ENCODE measurements at places on chromosomes 2 and 18.

DNA sequence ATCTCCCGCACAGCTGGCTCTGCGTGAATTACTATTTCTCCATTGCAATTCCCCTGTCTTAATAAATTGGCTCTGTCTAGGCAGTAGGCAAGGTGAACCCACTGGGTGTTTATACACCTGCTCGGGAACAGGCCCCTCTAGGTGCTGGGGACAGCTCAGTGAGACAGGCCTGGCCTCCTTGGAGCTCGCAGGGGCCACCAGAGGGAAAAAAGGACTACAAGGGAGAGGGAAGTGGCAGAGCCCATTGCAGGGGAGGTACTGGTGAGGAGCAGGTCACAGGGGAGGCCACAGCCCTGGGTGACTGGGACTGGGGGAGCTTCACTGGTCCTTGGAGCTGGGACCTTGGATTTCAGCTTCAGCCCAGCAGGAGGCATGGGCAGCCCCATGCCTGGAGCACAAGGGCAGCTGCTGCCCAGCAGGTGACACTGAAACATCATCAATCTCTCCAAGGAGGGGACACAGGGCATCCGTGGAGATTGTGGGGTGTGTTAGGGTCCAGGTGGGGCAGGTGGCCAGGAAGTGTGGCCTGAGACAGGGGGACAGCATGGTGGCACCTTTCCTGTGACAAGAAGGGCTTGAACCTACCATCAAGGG is 31.2 kb downstream of the NGEF start:
- DNase-seq, result no peak

DNA sequence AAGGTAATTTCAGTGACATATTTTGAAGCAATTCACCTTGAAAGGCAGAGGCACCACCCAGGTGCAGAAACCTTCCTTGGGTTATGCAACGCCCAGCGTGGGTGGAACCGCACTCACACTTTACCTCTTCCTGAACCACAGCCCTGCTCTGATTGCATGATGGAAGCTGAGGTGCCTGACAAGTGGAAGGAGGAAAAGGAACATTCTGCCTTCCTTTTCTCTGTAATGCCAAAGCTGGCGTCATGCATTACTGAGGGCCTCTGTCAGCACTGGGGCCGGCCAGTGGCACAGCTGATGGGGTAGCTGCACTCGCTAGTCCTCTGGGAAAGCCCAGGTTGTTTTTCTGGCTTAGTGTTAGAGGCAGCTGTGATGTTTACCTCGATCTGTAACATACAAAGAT is 266.5 kb downstream of the NEDD4L start:
- peak; percentile 23 for DNase-seq

DNA sequence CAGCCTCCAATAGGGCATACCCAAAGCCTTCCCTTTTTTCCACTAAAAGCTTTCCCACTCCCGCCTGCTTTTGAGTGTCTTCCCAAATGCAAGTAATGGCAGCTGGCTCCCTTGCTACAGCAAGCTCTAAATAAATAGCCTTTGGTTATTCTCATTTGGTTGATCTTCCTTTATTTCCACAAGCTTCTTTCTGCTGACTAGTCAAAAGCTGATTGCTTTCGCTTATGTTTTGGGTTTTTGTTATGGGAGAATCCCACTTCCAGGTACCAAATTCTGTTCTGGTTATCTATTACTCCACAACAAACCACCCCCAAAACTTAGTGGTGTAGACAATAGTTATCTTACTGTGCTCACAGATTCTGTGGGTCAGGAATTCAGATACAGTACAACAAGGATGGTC is 22.3 kb downstream of the SP5 start:
- no peak for DNase-seq

DNA sequence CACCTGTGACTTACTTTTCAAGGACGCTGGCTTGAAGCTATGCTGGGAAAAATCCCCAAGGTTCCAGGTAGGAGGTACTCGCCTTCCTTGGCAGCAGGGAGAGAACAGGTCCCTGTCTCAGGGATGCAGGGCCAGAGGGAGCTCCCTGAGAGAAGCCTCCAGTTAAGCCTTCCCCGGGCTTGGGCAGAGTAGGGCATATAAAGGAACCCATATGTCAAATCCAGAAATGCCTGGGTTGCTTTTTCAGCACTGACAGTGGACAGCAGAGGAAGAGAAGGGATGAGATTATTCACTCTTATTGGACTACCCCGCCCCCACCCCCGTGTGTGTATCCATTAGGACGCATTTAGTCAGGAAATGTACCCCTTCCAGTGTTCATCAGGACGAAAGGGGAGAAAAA is 89.3 kb upstream of the TEX51 start:
- no peak for DNase-seq

DNA sequence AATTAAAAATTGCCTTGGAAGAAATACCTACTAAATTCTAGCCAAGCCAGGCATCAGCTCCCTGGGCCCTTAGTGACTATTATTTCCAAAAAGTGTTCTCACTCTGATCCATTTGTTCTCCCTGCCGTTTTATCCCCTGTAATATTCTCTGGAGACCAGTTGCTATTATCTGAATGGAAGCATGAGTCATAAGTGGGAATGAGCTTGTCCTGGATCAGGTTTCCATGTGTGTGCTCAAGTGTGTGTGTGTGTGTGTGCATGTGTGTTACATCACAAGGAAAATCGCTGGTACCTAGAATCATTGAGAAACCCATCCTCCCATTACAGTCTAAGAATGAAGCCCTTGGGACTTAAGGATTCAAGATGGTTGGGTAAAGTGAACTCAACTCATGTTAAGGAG is 130.3 kb upstream of the CXCR4 start:
- DNase-seq, result no peak

DNA sequence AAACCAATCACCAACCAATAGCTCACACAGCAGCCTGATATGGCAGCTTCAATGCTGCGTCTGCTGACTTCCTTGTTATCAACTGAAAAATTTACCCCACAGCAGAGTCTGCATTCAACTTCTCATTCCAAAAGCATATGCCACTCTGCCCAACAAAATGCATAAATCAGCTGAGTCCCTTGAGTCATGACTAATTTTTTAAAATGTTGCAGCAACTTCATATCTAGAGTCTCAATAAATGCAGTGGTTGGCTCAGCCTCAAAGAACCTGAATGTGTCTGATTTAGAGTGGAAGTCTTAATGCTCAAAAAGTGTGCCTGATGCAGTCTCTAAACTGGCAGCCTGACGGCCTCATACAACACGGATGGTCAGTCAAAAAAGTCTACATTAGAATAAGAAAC is 46.5 kb downstream of the FARSB start:
- no peak for DNase-seq

DNA sequence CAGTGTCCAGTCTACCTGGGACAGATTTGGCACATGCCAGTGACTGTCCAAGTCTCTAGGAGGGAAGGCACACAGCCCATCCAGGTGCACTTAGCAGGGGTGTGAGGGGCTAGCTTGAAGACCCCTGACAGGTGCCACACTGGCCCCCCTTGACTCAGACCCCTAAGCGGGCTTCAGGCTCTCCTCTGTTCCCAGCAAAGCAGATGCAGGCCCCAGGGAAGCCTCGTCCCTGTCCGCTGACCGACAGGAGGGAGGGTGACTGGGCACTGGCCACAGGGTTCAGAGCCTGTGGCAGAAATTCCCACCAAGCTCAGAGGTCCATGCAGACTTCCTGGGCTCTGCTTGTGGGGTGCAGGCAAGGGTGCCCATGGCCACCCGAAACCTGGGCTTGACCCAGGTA is 239.8 kb upstream of the MYT1L start:
- no peak for DNase-seq

GRCh38 chr2:78120275-78120674 is 598.1 kb upstream of the LRRTM4 start:
- DNase-seq, result no peak

GRCh38 chr2:25098056-25098455 is 56.2 kb downstream of the EFR3B start:
- DNase-seq, result no peak

DNA sequence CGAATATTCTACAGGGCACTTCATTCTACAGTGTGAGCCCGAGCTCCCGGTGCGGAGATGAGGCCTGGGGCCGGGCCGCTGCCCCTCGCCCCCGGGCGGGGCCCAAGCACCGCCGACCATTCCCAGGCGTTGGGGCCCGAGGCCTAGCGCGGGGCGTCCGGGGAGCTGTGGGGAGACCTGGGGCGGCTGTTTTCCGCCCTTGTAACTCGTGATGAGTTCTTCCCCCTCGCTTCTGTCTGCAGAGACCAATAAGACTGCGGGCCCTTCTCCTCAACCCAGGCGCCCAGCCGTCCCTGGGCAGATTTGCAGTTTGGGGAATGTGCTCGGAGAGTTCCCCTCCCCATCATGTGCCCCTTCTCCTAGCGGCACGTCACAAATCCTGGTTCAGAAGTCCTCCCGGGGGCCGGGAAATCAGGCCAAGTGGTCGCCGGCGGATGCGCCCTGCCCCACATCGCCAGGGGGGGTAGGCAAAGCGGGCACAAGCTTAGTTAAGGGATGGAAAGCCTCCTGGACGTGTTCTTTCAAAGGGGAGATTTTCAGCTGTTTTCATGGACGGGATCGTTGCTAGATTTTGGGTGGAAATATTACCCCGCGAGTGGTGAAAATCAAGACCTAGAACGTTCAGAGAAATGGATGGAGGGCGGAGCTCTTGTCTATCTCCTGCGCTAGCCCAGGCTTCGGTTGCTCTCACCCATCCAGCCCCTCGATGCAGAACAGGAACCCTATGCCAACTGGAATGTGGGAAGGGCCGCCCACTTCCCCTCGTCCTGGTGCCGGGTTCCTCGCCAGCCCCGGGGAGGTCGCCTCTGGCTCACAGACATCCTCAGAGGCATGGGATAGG is 18.8 kb upstream of the HAAO start:
- no peak for DNase-seq

GRCh38 chr2:174632841-174633622 is 35.4 kb upstream of the WIPF1 start:
- peak; percentile 41 for DNase-seq

DNA sequence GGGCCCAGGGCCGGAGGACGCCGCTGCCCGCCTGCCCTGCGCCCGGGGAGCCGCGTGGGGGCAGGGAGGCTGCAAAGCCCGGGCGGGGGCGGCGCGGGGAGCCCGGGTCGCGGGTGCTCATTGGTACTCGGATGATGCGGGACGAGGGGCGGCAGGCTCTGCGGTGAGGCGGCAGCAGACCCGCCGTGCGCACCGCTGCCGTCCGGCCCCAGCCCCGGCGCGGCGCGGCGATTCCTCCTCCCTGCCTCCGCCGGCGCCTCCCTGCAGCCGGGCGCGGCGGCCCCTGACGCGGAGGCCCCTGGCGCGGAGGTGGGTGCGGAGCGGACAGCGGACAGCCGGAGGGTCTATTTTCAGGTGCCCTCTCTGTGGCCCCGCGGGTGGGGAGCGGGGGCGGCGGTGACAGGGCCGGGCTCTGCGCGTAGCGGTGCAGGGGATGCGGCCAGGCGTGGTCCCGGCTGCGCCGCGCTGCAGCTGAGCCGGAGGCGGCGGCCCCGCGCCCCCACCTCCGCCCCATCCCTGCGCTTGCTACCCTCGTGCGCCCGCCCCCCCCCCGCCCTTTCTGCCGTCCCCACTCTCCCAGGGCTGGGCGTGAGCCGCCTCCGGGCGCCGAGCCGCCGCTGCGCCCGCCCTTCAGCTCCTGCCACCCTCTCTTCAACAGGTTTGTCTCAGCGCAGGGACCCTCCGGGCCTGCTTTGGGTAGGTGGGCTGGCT is 640 bp downstream of the SPTBN1 start:
- DNase-seq, result no peak

- peak; percentile 49 for DNase-seq
These were observed 83.7 kb upstream of the UBXN4 start for GRCh38 chr2:135657806-135658582.

GRCh38 chr18:77207540-77207939 is 42.1 kb upstream of the GALR1 start:
- peak; percentile 80 for DNase-seq

DNA sequence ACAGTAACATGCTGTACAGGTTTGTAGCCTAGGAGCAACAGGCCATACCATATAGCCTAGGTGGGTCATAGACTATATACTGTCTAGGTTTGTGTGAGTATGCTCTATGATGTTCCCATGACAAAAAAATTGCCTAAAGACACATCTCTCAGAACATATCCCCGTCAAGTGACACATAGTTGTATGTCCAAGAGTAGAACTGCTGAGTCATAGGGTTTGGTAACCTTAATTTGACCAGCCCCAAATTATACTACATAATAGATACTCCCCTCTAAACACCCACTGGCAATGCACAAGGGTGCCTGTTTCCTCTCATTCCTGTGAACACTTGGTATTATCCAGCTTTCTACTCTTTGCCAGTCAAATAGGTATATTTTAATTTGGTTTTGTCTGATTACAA is 161.6 kb downstream of the LCLAT1 start:
- DNase-seq, result no peak

GRCh38 chr2:185456517-185456916 is 282.1 kb upstream of the FSIP2 start:
- no peak for DNase-seq

DNA sequence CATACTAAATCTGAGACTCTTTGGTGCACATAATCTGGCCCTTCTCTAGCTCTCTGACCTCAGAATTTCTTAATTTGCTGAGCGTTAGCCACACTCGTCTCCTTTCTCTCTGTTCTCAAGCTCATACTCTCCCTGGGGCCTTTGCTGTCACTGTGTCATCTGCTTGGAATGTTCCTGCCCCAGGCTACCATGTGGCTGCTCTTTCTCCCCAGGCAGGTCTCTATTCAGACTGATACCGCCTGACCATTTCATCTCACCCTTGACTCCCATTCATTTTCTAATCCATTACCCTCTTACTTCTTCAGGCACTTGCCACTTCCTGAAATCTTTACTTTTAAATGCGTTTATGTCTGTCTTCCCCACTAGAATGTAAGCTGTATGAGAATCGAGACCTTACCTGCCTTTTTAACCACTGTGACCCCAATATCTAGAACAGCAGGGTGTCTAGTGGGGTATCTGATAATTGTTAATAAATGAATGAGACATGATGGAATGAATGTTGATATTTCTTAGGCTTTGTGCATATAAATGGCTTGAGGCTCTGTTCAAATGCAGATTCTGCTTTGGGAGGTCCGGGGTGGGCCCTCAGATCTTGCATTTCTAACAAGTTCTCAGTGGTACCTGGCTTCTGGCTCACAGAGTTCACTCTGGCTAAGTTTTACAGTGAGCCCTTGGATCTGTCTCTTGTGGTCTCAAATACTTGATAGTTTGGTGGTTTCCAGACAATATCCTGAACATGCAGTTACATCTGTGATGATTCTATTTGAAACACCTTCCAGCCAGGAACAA is 89.9 kb upstream of the EPC2 start:
- no peak for DNase-seq

DNA sequence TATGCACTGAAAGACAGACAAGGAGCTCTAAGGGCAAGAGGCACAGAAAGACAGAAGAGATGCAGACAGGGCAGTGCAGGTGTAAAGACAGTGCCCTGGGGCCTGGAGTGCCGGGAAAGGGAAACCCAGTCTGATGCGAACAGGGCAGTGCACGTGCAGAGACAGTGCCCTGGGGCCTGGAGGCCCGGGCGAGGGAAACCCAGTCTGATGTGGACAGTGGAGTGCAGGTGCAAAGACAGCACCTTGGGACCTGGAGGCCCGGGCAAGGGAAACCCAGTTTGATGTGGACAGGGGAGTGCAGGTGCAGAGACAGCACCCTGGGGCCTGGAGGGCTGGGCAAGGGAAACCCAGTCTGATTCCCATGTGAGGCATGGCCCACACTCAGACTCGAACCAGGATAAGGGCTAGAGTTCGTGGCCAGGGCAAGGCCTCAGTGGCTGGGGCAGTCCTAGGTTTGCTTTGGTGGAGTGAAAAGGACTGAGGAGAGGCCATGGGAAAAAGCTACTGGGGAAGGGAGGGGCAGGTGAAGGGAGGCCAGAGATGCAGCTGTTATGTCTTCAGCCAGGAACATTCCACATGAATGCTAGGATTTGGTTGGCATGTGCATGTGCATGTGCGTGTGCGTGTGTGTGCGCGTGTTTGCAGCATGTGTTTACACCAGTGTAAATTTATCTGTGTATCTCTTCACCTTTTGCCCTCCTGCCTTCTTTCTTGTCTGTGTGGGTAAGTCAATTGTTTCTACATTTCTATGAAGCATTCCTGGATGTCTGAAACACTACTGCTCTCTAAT is 39.1 kb upstream of the DNMT3A start:
- peak; percentile 84 for DNase-seq

Data from RPMI8226 (cell line).